T follicular helper cell (primary cell): ENCODE measurements at places on chromosomes 13 and 19.

- DNase-seq, result no peak
Measured at GRCh38 chr13:24039621-24040475, 120.7 kb upstream of the SPATA13 start.

DNA sequence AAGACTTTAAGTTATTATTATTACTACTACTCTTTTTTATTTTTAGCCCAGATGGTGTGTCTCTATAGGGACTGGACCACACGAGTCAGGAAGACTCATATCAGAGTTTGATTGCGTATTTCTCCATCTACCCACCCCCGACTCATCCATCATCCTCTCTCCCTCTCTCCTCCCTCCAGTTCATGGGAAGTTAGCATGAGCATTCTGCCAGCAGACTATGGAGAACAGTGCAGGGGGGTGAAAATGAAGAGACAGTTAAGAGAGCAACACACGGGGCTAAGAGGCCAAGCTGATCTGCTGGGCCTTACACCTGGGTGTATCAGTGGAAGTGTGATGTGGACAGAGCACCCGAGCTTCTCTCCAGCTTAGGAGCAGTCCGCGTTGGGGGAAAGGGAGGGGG is 95.0 kb downstream of the UQCRFS1 start:
- no peak for DNase-seq

DNA sequence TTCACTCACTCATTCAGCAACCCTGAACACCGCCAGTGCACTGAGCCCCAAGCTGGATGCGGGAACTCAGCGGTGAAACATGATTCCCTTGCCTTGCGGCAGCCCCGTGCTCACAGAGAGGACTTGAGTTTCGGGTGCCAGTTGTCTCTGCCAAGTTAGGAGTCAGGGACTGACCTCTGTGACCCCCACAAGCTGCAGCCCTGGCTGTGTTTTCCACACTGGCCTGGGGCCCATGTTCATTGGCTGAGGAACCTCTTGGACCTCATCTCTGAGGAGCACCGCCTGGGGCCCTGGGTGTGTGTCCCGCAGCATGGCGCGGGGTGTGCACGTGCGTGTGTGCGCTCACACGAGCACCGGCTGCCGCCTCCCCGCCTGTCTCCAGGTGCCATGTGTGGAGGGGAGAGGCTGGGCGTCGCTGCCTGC is 31.0 kb downstream of the CAPN12 start:
- DNase-seq, result no peak

DNA sequence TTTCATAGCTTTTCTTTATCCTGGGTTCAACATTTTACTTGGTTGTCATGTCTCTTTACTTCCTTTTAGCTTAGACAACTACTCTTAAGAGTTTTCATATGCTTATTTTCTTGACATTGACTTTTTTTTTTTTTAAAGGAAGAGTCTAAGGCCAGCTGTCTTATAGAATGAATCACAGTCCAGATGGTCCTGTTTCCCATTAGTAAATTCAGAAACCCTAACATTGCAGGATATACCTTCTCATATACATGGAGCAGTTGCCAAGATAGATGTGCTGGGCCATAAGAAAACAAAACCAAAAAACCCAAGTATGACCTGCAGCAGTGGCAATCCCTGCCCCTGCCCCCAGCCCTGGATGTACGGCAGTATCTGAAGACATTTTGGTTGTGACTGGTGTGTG is 72.8 kb downstream of the COG3 start:
- no peak for DNase-seq

DNA sequence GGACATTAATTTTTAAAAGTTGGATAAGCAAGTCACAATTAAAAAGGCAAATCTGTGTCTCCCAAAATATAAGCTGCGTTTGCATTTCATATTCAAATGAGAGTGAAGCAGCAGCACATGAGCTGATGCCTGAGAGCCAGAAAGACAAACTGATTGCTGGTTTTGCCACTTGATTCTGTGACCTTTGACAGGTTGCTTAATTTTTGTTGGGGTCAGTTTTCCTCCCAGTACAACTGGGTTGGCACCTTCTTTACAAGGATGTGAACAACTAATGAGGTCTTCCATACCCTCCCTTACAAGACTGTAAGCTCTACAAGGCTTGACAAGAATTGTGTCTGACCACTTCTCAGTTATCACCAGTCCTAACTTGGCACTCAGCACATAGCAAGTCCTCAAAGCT is 8.1 kb upstream of the KLF12 start:
- DNase-seq, result no peak

GRCh38 chr13:94535231-94535630 is 55.7 kb upstream of the DCT start:
- no peak for DNase-seq

GRCh38 chr19:28618504-28618903 is 594.4 kb downstream of the UQCRFS1 start:
- no peak for DNase-seq

DNA sequence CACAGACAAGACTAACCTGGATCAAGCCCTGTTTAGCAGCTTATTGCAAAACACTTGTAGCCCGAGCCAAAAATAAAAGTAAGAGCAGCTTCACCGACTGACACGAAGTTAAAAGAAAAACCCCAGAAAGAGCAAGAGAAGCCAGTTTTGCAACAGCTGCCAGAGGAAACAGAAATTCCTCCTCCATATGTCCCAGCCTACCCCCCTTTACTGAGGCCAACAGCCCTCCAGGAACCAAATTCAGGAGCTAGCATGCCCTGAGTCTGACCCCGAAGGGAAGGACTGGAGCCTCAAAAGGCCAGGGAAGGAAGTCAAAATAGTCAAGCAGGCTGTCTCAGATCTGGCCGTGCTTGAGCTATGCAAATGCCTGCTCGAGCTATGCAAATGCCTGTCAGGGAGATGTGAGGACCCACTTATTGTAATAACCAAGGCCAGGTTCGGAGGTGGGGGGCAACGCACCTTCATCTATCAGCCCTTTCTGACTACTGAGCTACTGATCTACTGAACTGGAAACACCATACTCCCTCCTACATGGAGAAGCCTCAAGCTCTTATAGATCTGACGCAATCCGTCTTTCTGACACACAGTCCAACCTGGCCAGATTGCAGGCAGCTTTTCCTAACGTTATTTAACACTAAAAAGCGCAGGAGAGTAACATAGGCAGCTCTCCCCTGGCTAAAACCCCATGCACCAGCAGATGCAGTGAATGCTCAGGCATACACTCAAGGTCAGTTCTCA is 6.7 kb downstream of the SIGLEC11 start:
- DNase-seq, result no peak

- DNase-seq, result no peak
Measured at GRCh38 chr19:3368848-3369336, 2.5 kb downstream of the NFIC start.

DNA sequence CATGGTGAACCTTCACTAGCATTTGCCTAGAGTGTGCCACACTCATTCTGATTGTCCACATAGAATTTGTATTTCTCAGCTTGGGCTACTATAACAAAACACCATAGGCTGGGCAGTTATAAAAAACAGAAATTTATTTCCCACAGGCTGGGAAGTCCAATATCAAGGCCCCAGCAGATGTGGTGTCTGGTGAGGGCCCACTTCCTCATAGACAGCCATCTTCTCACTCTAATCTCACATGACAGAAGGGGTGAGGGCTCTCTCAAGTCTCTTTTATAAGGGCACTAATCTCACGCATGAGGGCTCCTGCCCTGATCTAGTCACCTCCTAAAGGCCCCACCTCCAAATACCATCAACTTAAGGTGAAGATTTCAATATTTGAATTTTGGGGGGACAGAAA is 53.6 kb downstream of the LRRC63 start:
- DNase-seq, result no peak

DNA sequence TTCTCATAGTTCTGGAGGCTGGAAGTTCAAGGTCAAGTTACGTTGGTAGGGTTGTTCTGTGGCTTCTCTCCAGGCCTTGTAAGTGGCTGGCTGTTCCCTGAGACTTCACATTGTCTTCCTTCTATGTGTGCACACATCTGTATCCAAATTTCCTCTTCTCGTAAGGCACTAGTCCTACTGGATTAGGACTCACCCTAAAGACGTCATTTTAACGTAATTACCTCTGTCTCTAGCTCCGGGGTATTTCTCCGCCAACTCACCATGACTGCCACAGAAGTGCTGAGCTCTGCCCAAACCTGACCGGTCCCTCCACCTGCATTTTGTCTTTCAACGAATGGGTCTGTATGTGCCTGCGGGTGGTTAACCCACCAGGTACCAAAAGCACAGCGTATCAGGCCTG is 8.7 kb upstream of the SYDE1 start:
- DNase-seq, result no peak

GRCh38 chr19:19292607-19293006 is 19.5 kb upstream of the TM6SF2 start:
- DNase-seq, result no peak

DNA sequence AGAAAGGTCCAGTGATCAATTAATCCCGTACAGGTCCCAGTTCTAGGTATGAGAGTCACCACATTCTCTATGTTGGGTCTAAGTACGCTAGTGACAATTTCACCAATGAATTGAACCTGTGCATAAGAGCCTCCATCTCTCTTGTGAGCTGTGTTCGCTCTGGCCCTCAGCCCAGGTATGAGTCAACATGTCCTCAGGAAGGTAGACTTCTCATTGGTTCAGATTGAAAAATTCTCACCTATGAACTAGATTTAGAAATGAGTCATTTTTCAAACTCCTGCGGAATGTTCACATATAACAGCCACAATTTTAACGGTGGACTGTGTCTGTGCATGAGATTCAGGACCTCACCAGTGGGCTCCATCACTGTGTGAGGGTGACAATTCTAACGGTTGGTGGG is 12.7 kb upstream of the ZNF43 start:
- no peak for DNase-seq

GRCh38 chr13:46321494-46322225 is 65.4 kb downstream of the RUBCNL start:
- DNase-seq, result peak; percentile 56

DNA sequence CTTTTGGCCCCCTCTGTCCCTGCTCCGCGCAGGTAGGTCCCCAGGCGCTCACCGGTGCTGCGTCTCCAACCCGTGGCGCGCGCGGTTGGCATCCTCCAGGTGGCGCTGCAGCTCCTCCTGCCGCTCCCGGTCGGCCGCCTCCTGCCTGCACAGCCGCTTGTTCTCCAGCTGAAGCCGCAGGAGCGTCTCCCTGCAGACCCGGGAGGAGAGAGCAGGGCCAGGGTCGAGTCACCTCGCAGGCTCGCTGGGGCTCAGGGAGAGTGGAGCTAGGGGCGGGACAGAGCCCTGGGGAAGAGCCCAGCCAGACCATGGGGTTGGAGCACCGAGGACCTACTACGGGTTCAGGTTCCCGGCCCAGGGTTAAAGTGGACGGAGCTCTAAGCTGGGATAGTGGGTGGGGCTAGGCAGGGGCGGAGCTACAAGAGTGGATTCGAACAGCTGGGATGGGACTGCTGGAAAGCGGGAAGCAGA is 9.3 kb downstream of the HOOK2 start:
- DNase-seq, result no peak

DNA sequence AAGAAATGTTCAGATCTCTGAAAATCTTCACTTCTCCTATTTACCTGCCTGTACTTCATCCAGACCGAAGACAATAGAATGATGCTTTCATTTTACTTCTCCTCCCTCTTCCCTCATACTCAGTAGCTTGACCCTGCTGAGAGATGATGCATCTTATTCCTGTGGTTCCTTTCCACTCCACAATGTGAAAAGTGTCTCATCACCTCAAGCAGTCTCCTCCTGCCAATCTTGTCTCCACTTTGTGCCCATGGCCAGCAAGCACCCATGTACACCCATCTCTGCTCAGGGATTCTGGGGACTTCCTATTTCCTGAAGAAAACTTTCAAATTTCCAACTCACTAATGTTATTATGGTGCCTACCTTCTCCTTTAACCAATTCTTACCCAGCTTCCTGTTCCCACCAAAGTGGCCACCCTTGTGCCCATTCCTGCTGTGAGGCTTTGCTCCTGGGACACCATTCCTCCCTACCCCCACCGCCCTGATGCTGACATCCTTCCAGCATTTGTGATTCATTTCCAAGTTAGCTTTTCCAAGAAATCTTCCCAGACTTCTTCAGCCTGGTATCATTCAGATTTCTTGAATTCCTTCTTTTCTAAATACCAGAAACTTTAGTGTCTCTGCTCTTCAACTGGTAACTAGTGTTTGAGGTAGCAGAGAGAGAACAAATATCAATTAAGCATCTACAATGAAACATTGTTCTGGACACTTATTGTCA is 212.5 kb downstream of the POSTN start:
- no peak for DNase-seq

GRCh38 chr19:3080286-3080685 is 13.9 kb upstream of the GNA11 start:
- no peak for DNase-seq

GRCh38 chr19:56084835-56085536 is 36.1 kb downstream of the ZNF787 start:
- no peak for DNase-seq

GRCh38 chr13:44903574-44903985 is 85.7 kb downstream of the NUFIP1 start:
- no peak for DNase-seq

DNA sequence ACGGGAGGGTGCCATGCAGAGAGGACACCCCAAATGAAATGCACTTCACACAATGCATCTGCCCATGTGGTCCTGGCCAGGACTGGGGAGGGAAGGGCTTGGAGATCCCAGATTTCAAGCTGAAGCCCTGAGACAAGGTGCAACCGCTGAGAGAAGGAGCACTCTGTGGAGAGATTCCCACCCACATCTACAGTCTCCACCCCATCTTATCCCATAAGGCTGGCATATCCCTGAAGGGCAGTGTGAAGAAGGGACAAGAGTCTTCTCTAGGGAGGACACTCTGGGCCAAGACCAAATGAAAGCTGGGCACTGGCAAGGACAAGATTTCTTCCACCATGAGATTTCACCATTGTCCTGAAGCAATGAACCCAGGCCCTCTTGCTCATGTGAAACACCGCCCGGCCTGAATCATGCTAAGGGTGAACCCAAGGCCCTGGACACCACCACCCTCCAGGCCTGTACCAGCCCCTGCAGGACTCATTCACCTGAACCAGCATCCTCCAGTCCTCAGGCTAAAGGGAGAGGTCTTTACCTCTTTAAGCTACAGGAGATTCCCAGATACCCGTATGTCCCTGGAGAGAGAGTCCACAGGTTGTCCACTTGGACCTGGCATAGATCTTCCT is 20.5 kb downstream of the CEACAM4 start:
- DNase-seq, result no peak

DNA sequence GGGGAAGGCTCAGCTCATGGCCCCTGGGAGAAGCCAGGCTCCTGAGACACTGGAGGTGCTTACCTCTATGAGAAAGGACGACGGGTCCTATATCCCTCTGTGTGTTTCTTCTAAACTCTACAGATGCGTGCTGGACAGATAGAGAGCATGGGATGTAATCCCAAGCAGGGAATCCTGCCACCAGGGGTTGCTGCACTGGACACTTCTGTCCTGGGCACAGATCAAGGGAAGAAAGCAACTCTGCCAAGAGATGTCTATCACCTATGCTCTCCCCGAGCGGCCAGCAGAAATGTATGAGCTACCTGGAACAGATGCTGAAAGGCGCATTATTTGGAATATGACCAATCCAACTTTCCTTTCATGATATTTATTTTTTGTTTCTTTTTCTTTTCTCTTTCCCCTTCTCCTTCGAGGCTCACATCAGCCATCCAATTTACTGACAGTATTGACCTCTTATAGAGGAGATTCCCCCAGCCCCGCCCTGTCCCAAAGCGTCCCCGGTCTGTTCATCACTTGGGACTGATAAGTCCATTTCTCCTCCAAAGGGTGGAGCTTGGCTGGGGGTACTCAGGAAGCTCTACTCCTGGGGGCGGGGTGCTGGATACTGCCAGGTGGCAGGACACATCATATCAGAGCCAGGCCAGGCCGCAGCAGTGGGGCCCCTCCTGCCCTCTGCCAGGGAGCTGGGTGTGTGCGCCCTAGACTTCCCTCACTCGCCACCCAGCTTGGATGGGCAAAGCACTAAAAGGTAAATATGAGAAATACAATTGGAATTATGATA is 34.2 kb downstream of the TSHZ3 start:
- DNase-seq, result no peak
